ENCODE measurements at places on chromosomes 6 and 20.

DNA sequence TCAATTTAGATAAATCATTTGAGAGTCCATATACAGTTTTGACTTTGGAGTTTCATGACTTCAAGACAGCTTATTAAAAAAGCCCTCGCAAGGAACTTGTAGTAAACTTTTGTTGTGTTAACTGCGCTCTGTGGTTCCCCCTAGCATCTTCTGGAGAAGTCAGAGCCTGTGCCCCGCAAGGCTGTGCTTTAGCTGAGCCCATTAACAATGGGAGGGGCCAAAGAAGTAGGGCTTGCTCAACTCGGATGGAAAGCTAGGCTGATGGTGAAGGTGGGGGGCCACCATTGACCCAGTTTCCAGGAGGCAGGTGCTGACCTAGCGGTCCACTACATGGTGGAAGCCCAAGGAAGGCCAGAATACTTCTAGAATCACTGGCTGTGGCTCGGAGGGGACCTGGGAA is 29.3 kb upstream of the OVOL2 start:
- no peak for DNase-seq

GRCh38 chr6:10552270-10552810 is 31.2 kb downstream of the GCNT2 start:
- DNase-seq, result no peak

GRCh38 chr6:48611332-48611731 is 500.3 kb upstream of the PTCHD4 start:
- DNase-seq, result no peak

GRCh38 chr6:143451531-143451930 is 926 bp downstream of the PEX3 start:
- no peak for DNase-seq

- DNase-seq, result no peak
These were observed 75.9 kb upstream of the SYNJ2 start for GRCh38 chr6:157905590-157906342.

GRCh38 chr6:1313384-1313766 is 1.5 kb downstream of the FOXQ1 start:
- DNase-seq, result no peak

DNA sequence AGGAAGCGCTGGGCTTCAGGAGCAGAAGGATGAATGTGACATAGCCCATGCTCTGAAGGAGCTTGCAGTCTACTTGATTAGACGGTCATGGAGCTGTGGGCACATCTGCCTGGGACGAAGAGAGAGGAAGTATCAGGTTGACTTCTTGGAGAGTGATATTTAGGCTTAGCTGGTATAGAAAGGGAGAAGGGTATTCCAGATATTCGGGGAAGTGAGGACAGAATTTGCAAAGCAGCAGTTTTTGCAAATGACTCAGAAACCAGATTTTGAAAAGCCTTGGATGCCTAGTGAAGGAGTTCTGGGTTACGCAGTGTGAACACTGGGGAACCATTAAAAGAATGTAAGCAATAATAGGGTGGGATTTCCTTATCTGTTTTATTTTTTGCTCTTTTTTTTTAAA is 60.7 kb downstream of the EYA4 start:
- no peak for DNase-seq

- DNase-seq, result no peak
These were observed 118.5 kb downstream of the SNX5 start for GRCh38 chr20:17849901-17850683.

DNA sequence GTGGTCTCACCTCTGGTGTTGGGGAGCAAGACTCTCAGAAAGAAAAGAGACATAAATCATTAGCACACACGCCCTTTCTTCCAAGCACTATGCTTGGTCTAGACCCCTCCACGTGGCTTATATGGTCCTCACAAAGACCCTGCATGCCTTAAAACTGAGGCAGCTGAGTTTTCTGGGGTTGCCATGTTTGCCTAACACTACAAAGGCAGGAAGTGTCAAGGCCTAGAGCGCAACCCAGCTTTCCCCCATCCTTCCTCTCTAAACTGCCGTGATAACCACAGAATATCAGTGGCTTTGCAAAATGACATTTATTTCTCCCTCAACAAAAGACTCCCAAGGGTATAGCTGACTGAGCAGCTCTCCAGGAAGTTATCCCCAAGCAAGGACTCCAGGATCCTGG is 146.5 kb upstream of the TOP1 start:
- DNase-seq, result peak; percentile 9

Data from activated CD4-positive, alpha-beta T cell treated with anti-CD3 and anti-CD28 coated beads, Interleukin-10, Interleukin-2, amounts not matched to agents 100 ng/mL and 50 ng/mL, durations not matched to agents 16 hours and 8 hours (primary cell).